ENCODE measurements at places on chromosomes 2 and 18. TPM values are rescaled to one million over a fixed set of nuclear protein-coding genes. Genes with fewer than 3 reads are reported as not detected.

POTEI gene
- total RNA-seq, result 0.79 TPM

FAM110C gene
- 6.5 TPM for total RNA-seq

GRCh38 chr2:65605743-65606058, 173.3 kb upstream of the SPRED2 start:
- no peak for DNase-seq

DNA sequence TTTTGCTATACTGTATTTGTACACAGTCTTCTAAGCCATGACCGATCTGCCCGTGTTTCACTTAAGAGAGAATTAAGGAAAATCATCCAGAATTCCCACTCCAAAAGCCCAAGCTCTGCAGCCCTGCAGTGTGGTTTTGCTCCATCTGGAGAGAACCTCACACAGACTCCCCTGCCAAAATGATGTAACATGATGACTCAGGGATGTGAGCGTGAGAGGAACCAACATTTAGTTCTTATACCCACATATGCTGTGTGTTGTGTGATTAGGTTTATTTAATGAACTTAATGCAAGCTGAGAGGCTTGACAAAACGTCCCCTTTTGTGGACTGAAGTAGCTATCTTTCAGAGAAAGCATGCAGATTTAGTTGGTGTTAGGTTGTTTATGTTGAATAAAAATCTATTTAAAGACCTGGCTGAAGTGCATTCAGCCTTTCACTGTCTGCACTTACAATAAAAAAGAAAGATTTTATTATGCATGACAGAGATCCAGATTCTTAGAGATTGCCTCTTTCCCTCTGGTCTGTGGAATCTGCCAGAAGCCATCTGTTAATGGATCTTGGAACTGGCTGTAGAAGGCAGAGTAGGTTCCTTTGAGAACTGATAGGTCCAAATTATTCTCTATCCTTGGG, 6.3 kb downstream of the RAB12 start:
- DNase-seq, result no peak

DNA sequence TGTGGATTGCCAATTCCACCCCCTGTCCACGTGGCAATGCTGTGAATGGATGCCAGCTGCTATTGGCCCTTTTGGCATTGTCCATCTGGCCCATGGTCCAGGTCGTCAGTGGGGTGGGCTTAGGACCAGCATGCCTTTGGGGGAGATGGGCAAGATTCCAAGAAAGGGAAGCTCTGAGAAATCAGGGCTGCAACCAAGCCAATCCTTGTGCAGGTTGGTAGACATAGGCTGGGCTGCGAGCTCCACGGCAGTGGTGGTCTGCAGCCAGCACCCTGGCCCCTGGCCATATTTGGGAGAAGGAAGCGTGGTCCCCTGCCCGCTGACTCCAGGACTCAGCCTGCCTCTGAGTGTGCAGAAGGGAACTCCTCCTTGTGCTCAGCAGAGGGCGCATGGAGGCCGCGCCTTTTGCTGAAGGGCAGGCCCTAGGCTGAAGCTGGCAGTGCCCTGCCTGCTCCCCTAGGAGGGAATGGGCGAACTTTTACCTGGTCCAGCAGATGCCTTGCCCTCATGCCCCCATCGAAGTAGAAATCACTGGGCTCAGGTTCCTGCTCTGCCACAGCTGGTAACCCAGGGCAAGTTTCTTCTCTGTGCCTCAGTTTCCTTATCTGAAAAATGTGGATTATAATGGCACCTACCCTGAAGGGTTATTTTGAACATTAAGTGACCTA, 5.4 kb downstream of the SPR start:
- DNase-seq, result peak; percentile 84

DNA sequence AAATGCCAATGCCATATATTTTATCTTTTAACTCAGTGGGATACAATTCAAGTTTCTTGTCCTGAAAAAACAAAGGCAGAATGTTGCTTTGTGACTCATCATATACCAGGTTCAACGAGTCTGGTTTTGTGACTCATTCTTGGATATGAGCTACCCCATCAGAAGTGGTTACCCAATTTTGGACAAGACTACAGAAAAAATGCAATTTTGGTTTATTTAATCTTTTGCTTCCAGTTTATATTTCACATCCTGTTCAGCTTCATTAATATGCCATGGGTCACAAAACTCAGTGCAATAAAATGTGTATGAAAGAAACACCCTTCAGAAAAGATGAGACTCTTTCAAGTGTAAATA, 25.0 kb downstream of the FN1 start:
- no peak for DNase-seq

- DNase-seq, result peak; percentile 89
Measured at GRCh38 chr2:128260239-128261138, 58.2 kb downstream of the HS6ST1 start.

DNA sequence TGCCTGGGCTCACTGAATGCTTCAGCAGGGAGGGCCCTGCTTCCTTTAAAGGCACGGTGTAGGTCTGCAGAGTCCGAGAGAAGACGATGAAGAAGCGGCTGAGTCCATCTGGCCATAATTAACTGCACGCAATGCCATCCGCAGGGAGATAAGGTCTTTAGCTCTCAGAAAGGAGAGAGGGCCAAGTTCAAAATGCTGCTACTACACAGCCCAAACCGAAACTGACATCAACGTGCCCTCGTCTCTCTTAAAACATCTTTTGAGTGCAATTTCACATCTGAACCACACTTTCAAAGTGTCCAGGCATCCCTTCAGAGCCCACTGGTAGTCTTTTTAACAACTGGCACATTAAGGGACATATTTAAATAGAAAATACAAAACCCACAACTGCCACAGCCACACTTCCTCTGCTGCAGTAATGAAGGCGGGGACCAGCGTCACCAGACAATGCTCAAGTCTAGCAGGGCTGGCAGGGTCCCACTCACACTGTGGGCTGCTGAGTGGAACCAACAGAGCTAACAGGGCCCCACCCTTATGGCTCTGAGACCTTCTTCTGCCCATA, 35.8 kb downstream of the ST3GAL5 start:
- peak; percentile 27 for DNase-seq

GRCh38 chr18:40371673-40372072, 1583.4 kb upstream of the PIK3C3 start:
- DNase-seq, result no peak

- no peak for DNase-seq
Measured at GRCh38 chr2:205670292-205670691, 12.0 kb upstream of the NRP2 start.
